ENCODE measurements at places on chromosomes 2 and 18.
A peak's percentile ranks its signal among the peaks of the same experiment; 100 is the strongest.

GRCh38 chr2:26614216-26615138 is 26.7 kb downstream of the CIB4 start:
- no peak for DNase-seq

DNA sequence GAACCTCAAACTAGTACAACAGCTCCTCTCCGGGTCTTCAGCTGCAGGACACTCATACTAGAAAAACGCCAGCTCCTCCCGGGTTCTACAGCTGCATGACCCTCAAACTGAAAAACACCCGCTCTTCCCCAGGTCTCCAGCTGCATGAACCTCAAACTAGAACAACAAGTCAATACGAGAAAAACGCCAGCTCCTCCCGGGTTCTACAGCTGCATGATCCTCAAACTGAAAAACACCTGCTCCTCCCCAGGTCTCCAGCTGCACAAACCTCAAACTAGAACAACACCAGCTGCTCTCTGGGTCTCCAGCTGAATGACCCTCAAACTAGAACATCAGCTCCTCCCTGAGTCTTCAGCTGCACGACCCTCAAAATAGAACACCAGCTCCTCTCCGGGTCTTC is 315.0 kb upstream of the TFPI start:
- no peak for DNase-seq

- no peak for DNase-seq
These were observed 59.0 kb downstream of the GPR39 start for GRCh38 chr2:132475615-132476014.

- no peak for DNase-seq
These were observed 8.1 kb downstream of the NBEAL1 start for GRCh38 chr2:203022751-203023150.

- no peak for DNase-seq
These were observed 401.3 kb downstream of the KCNJ3 start for GRCh38 chr2:155099784-155100183.

- no peak for DNase-seq
These were observed 25.0 kb downstream of the REL start for GRCh38 chr2:60906395-60906794.

GRCh38 chr18:25786758-25787157 is 303.7 kb downstream of the SS18 start:
- DNase-seq, result no peak

- DNase-seq, result peak; percentile 20
These were observed 300.4 kb downstream of the KCNS3 start for GRCh38 chr2:18178736-18179349.

DNA sequence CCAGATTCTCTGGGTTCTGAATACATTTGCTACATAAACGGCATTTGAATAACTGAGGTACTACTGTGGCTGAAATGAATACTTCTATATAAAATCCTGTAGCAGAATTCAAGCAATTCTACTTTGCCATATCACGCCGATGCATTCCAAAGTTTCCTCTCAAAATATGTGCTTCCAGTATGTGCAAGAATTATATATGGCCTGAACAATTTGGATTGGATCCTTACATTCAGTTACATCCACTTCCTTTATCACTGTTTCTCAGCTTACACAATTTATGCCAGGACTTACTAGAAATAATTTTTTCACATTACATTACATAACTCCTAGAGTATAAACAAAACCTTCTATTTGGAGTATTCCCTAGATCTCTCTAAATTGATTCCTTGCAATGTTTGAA is 46.3 kb upstream of the STAT4 start:
- DNase-seq, result no peak

GRCh38 chr2:8544171-8544785 is 137.6 kb upstream of the ID2 start:
- DNase-seq, result no peak

- DNase-seq, result no peak
These were observed 105.4 kb downstream of the POLR1A start for GRCh38 chr2:86000131-86000937.

GRCh38 chr18:56479841-56480240 is 158.6 kb downstream of the TXNL1 start:
- no peak for DNase-seq

GRCh38 chr2:138298120-138298814 is 203.3 kb upstream of the SPOPL start:
- no peak for DNase-seq

DNA sequence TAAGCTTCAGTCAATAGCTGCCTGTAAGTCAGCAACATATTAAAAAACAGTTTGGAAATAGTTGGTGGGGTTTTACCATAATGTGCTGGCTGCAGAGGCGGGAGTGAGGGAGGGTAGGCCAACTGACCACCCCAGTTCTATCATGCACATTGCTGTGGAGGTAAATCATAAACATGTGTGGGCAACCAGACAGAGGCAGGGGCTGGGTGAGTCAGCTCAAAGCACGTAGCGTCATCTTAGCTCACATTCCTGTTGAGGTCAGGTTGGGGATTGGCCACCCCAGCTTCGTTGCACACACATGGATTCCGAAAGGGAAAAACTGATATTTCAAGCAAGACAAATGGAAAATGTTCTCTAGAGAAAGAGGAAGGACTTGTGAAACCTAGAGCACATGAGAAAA is 19.5 kb downstream of the GPR45 start:
- DNase-seq, result no peak

DNA sequence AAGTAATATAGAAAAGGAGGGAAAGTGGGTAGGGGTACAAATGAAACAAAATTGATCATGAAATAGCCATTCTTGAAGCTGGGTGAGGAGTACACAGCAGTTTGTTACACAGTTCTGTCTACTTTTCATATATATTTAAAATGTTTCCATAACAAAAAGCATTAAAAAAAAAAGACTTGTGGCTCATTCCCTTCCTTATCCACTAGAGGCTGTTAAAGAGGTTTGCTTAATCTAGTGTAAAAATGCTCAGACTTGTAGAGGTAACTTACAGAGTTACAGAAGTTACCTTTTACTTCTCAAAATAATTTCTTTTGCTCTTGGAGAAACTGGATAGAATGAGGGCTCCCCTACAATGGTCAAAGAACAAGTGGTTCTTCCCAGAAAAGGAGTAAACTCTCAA is 8.1 kb upstream of the WIPF1 start:
- DNase-seq, result no peak

DNA sequence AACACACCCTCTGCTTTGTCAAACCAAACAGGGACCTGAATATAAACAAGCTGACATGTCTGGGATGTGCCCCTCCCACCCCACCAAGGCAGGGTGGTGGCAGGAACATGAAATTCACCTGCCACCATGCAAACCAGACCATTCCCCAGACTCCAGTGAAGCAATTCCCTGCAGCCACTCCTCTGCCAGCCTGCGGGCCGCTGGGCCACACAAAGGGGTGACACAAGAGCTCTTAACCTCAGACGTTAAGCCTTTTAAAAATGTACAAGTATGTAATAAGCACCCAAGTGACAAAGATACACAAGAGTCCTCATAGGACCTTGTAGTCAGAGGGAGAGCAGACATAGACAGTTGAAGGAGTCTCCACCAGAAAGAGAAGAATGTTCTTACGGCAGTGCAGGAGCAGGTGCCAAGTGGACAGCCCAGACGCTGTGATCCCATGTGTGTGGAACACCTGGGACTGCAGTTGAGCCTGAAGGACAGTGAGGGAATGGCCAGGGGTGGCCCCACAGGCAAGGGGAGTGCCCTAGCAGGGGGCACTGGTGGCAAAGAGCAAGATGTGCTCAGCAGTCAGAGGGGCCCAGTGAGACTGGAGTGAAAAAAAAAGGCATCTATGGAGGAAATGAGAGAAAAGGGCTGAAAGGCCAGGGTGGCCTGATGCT is 36.9 kb downstream of the CRACDL start:
- no peak for DNase-seq

DNA sequence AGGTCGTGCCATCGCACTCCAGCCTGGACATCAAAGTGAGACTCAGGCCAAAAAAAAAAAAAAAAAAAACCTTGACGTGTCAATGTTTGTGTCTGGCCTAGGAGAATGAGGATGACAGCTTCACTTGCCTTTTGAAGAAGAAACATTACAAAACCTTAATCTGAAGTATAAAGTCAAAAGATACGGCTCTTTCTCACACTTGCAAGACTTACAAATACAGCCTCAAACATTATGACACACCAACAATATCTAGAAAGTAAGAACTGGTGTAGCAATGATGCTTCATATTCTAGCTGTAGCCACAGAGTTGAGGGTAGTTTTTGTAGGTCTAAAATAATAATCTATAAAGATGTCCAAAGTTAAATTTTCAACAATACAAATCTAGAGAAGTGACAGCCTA is 25.5 kb downstream of the MPPE1 start:
- DNase-seq, result no peak

DNA sequence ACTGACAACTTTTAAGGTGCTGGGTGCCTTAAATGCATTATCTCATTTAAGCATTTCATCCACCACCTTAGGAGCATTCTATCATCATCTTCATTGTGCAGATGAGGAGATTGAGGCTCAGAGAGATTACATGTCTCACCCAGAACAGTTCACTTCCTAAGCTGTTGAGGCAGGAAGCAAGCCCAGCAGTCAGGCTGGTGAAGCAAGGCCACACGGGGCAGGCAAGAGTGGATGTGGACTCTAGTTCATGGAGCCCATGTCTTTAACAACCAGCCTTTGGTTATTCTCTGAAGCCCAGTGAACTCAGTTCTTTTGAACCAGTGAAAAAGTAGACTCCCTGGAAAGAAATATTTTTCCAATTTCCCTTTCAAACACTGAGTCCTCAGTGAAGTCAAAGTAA is 294.8 kb upstream of the MGAT5 start:
- no peak for DNase-seq

- DNase-seq, result no peak
These were observed at the start of gene IL1RL2 for GRCh38 chr2:102186791-102187495. Gene IL1RL2 (plus strand): TSS chr2:102187023. CDS start chr2:102187868, 845 bp downstream.

DNA sequence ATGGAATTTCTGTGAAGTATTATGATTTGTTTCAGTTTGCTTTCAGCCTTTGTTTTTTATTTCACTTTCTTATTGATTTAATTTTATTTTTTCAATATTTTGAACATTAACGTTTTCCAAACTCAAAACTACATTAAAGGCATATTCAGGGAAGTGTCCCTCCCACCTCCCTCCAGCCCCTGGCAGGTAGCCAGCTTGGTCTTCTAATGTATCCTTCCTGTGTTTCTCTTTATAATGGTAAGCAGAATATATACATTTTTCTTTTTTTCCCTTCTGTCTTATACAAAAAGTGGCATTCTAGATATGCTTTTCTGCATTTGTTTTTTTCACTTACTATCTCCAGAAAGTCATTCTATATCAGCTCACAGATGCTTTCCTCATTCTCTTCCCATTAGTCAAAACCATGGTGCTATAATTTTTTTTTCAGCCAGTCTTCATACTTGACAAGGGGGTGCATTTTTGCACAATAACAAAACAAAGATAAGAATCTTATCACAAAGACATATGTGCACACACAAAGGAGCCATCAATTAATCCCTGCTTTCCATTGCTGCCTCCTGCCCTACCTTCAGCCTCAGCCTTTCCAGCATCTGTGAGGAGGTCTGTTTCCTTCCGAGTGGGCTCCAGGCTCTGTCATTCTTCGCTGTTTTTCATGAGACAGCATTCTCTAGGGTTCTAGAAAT is 33.7 kb upstream of the TMEM177 start:
- DNase-seq, result no peak
